ENCODE measurements at places on chromosomes 3 and 15.

- DNase-seq: no peak
These were observed 70.5 kb downstream of the FEM1B start for GRCh38 chr15:68348081-68348480.

- DNase-seq: no peak
These were observed 5.7 kb downstream of the DUT start for GRCh38 chr15:48336940-48337339.

DNA sequence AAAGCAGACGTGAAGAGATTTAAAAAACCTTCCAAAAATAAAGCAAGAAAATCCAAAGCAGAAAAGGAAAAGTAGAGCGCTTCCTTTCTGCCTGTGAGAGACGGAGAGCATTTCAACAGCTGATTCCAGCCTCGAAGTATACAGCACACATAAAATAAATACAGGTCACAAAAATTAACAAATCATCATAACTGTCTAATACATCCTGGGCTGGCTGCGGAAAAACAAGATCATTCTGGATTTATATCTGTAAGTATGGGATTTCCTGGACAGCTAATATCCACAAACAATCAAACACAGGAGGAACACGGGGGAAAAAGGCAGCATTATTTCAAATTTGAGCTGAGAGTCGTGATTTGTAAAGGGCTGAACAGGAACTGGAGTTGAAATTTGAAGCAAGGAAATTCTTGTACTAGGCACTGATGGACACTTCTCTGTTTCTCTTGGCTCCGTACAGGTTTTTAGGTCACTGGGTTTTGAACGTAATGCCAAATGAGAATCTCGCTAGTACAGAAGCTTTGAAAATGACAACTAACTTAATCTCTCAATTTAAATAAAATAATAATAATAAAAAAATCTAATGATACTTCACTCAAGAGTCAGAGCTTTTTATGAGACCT is 577.7 kb downstream of the FOXP1 start:
- DNase-seq: no peak

DNA sequence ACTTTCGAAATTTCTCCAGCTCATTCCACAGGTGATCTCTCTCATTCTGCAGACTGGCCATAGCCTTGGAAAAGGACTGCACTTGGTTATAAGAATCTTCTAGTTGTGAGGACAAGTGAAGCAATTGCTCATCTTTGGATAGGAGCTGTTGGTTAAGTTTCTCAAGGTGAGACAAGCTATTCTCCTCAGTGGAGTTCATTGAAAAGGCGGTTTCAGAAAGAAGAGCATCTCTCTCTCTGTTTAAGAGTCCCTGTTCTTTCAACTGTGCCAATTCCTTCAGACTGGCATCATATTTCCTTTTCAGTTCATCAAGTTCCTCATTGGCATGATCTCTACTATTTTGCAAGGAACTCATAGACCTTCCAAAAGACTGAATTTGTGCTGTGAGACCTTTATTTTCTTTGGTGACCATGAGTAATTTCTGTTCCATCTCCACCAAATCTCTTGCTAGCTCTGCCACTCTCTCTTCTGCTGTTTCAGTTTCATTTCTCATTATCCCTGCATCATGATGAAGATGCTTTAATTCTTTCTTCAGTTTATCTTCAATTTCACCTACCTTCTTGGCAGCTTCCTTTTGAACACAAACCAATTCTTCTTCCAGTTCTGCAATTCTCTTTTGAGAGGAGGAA is 30.2 kb upstream of the HCLS1 start:
- DNase-seq: no peak

DNA sequence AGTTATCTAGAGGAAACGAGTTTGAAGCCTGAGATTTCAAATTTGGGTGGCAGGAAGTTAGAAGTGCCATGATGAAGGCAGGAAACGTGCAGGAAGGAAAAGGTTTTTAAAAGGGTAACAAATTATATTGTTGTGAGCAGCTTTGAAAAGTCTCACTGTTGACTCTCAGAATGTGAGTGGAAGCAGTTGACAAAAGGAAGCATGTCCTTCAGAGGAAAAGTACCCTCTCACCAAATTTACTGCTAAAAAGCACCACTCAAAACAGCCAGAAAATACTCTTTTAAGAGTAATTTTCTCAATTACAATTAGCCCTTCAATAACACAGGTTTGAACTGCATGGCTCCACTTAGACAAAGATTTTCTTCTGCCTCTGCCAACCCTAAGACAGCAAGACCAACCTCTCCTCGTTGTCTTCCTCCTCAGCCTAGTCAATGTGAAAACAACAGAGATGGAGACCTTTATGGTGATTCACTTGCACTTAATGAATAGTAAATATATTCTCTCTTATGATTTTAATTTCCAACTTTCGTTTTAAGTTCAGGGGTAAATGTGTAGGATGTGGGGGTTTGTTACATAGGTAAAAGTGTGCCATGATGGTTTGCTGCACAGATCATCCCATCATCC is 117.1 kb upstream of the LIPC start:
- no peak for DNase-seq

DNA sequence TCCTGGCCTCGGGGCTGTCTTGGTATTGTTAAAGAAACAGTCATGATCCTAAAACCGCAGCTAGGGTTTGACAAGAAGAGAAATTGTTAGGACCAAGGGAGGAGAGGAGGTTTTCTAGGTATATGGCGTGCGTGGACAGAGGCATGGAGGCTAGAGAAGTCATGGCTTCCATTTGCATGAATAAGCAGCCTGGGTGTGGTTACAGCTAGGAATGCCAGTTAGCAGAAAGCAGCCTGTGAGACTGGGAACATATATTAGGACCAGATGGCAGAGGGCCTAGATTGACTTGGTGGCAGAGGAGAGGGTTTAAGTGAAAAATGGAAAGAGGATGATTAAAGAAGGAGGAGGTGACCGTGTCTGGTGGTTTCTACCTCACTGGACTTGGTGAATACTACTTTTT is 573.6 kb upstream of the ARRDC4 start:
- DNase-seq: no peak

- DNase-seq: no peak
These were observed 522 bp downstream of the MED12L start for GRCh38 chr3:151085889-151086483.

DNA sequence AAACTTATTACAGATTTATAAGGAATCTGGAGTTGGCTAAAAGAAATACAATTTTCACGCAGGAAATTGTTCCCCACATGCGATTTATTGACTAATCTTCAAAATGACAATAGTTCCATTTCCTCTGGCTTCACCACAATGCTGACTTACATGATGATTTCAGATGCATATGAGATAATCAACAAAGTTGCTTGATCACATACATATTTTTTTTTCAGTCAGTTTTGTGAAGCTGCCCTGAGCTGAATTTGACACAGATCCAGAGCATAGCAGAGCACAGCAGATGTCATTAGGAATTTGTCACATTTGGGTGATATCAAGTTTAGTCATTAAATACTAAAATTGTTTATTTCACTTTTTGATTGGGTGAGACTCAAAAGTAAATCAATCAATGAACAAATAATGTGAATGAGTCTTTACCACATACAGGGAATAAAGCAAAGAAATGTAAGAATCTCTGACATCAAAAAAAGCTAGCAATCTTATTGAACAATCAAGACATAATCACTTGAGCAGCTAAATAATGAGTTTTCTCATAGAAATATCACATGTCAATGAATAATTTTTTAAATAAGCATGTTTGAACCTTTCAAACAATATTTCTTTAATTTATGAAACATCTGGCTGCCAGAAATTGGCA is 18.3 kb downstream of the CPB1 start:
- no peak for DNase-seq

DNA sequence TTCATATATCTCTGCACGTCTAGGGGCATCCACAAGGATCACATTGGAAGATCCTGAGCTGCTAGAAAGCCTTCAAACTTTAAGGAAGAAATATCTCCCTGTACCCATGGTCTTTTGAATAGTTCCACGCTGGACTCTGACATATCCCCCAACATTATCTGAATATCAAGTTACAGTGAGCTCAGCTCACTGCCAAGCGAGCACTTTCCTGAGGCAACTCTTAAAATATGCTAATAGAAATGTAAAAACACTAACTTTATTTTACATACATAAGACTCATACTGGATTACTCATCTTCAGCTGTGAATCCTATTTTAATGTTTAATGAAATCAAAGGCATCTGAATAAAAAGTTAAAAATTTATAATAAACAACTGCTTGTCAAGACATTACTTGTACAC is 420.2 kb upstream of the CCDC54 start:
- DNase-seq: no peak

DNA sequence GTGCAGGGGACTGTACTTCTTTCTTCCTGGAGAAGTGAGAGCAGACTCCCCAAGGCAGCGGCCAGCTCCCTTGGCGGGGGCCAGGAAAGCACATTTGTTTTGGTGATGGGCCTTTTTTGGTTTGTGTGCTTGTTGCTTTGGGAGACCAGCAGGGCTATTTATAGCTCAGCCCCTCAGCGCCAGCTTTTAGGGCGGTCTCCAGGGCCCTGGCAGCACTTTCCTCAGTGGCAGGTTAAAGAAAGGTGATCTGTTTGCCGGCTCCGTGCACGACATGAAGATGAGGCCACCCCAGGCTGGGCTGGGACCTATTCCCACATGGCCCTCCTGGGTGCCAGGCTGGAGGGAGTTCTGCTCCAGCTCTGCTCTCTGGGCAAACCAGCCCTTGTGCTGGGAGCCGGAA is 21.8 kb downstream of the SLC6A11 start:
- no peak for DNase-seq

Data from activated T-helper 1 cell treated with anti-CD3 and anti-CD28 coated beads, Interleukin-2, amount 50 U/mL, for 16 hours (primary cell).